CD4-positive, alpha-beta T cell treated with Interleukin-15 for 4 hours (primary cell): ENCODE measurements at places on chromosomes 4 and X.

GRCh38 chr4:95084584-95084983 is 326.8 kb downstream of the BMPR1B start:
- no peak for DNase-seq

- DNase-seq, result no peak
Observed at GRCh38 chrX:13165266-13166189, 121.1 kb upstream of the FAM9C start.

DNA sequence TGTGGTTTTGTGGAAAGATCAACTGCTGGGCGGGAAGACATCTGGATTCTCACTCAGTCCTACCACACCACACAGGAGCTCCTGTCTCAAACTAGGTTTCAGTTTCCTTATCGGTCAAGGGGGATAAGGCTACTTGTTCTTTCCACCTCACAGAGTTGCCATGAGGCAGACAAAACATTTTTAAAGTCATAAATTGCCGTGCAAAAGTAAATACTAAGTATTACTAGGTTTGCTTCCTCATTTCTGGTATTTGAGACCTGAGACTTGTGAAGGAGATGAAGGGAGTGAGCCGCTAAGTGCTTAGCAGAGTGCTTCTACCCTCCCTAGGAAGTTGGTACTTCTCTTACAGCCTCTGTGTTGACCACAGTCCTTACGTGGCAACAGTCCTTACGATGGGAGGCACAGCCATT is 1.5 kb downstream of the LAP3 start:
- DNase-seq, result peak; percentile 16

DNA sequence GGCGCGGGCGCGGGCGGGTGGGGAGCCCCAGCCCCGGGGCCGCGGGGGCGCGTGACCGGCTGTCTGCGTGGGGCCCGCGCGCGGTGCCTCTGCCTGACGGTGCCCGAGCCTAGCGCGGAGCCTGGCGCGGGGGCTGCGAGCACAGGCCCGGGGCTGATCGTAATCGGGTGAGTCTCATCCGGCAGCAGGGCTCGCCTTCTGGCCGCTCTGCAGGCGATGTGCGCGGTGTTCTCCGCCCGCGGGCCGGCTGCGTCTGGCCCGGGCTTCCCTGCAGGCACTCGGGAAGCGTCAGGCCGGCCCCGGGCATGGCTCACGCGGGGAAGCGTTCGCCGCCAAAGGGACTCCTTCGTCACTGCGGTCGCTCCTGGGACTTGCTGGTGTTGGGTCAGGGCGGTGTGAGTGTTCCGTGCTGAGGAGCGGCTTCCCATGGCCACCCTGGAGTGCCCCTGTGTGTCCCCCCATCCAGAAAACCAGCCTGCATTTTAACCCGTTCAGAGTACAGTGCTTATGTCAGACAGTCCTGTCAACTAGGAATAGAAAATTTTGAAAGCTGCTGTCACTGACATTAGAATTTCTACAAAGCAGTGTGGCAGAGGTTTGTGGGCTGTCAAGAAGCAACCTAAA is 40.6 kb downstream of the FAM149A start:
- DNase-seq, result no peak

GRCh38 chrX:139600105-139600504 is 69.6 kb downstream of the F9 start:
- DNase-seq, result no peak

DNA sequence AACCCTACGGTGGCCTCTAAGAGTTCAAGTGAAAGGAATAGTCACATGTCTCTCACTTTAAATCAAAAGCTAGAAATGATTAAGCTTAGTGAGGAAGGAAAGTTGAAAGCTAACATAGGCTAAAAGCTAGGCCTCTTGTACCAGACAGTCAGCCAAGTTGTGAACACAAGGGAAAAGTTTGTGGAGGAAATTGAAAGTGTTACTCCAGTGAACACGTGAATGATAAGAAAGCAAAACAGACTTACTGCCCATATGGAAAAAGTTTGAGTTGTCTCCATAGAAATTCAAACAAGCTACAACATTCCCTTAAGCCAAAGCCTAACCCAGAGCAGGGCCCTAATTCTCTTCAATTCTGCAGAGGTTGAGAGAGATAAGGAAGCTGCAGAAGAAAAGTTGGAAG is 51.5 kb upstream of the RAB9B start:
- no peak for DNase-seq

DNA sequence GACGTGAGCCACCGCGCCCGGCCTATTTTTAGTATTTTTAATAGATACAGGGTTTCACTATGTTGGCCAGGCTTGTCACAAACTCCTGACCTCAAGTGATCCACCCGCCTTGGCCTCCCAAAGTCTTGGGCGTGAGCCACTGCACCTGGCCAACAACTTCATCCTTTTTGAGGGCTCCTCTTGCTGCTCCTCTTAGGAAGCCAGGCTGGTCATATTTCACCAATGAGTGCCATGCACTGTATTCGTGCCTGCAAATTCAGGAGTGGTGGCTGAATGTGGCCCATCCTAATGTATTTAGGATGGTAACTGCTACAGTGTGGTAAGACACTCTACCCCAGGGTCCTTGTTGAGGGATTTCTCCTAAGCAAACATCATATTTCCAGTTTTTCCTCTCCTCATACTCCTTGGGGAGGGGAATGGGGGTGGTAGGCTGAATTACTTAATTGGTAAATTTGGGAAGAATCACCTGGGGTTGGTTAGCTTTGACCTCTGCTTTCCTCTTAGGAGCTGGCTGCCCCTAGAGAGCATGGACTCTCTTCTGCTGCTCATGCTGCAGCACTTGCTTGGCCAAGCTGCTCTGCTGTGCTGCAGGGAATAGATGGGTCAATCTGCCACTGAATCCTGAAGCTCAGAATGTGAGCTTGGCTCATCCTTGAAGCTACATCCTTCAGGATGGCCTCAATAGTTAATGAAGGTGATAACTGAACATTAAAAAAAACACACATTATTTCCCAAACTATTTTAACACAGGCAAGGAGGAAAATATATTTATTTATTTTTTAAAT is 167.4 kb downstream of the HS3ST1 start:
- no peak for DNase-seq

DNA sequence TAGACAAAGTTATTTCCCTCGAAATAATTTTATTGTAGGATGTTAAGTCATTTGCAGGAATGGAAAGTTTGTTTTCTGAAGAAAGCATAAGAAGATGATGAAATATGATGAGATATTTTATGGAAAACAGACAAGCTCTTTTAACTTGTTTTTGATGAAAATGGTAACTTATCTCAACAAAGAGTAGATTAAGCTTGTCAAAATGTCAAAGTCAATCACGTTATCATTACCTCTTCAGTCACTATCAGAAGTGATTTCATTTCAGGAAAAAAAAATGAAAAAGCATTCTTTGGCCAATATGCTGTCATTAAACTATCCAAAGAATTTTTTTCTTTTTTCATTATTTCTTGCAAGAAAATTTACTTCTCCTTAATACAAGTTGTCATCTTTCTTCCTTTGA is 221.0 kb upstream of the ANKRD50 start:
- DNase-seq, result no peak

DNA sequence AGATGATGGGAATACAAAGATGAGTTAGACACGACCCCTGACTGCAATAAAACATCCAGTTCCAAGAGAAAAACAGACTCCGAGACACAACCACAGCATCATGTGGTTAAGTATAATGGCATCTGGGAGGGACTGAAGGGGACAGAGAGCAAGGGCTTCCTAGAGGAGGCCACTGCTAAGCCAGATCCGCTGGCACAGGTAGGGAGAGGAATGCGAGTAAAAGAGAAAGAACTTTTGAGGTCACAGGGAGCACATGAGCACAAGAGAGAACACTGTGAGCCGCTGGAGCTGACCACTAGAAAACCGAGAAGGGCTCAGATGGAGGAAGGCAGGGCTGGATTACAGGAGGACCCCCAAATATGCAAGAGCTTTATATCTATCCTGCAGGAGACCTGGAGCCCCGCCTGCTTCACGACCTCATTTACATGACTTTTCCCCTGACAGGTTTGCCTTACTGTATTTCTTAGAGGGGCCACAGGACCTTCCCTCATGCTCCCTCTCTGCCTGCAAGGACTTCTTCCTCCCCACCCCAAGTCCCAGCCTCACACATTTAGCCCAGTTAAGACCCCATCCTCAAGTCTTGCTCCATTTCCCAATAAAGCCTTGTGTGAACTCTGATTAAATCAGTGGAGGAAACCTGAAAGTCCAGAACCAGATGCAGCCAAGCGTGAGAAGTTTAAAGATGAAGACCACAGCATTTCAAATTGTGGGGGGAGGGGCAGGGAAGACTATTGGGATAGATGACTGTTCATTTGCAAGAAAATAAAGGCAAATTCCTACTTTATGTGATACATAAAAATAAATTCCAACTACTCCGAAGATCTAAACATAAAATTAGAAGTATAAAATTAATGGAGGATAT is 29.6 kb downstream of the MFAP3L start:
- no peak for DNase-seq

DNA sequence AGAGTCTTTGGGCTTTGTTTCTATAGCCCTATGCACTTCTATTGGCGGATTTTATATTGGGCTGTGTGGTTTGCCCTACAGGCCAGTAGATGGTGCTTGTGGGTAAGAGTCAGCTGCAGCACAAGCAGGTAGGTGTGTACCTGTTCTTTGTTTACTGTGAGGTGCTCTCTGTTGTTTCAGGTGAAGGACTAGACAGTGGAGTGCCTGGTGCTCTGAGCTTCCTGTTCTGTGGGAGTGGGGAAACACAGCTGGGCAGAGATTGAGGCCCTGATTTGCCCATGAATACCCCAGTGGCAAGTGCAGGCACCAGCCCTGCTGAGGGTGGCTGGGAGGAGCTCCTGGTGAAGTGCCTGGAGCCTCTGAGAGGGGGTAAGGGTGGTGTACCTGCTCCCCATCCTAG is 26.3 kb upstream of the UCP1 start:
- DNase-seq, result no peak

DNA sequence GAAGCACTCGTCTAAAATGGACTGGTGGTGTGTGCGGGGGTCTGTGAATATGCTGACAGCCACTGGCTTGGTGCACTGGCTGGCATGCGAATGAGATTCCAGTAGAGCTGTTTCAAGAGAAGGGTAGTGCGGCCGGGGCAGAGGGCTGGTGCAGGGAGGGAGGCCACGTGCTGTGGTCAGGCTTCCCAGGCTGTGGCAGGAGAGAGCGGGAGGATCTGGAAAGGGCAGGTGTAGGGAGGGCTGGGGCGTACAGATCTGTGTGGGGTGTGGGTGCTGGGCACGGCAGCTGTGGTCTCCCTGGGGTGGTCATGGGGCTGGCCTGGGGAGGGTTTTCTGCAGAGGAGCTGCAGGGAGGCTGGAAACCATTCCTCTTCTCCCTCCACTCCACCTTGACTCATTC is 30.2 kb downstream of the SORCS2 start:
- DNase-seq, result no peak

DNA sequence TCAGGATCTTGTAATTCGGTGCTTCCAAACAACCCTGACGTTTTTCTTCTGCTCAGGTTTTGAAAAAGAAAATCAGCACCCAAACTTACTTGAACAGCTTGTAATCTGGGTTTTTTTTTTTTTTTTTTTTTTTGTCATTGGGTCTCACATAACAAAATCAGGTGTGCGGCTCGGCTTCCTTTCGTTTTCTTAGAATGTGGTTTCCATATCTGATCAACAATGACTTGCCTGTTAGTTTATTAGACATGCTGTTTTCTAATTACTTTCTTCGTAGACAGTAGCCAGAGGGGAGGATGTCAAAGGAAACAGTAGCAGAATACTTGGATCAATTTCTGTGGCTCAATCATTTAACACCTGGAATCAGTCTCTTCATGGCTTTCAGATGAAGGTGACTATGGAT is 890 bp upstream of the FREM3 start:
- peak; percentile 11 for DNase-seq

DNA sequence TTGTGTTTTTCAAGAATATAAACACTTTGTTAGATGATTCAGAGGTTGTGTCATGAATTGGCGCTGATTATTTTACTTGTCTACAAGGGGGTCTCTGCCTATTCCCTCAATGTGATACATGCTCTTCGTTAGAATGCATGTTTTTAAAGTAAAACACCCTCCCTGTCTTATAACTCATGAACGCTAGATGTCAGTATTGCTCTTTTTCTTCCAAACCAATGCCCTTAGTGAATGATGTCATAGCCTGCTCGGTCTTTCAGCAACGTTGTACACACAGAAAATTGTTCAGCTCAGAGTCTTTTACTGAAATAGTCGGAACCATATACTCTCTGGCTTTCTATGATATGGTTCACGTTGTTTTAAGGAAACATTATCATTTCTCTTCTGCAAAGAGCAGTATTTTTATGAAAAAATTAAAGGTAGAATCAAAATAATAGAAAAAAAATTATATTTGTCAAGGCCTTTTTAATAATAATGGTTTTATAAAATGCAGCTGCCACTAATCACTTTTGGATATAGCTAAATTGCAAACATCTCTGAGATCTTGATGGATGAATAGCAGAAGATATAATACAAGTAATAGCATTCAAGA is 292.9 kb downstream of the TLL1 start:
- DNase-seq, result peak; percentile 43

- no peak for DNase-seq
Observed at GRCh38 chr4:69849969-69850368, 10.0 kb downstream of the SULT1E1 start.

DNA sequence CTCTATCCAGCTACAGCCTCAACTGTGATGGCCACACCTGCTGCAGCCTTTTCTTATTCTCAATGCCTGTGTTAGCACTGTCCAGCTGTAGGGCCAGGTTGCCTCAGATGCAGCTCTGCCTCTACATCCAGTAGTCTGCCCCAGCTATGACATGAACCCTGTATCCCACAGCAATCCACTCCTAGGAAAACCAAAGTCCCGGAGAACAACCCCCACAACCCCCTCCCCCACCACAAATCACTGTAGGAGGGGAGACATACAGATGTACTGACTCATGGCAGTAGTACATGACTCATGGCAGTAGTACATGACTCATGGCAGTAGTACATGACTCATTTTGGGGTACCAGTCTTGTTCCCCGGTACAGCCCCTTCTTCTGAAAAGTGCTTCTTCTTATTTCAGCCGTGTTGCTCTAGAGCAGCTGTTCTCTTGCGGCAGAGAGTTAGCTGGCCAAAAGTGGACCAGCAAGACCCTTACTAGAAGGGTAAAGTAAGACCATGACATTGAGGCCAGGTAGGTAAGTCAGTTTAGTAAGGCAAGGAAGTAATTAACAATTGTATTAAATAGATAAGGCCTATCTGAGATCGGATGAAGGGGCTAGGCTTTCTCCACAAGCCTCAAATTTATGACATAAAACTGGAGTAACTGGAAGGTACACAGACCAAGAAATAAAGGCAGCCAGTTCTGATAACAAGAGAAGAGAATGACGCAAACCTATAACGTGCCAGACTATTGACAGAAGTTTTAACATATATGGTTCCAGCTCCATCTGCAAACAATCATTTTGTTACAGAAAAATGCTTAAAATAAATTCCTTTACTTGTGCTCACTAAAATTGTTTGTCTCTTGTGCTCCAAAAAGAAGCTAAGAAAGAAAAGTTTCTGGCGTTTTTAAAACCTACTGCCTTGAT is 221.4 kb downstream of the TACR3 start:
- DNase-seq, result no peak

GRCh38 chrX:134718105-134718965 is 60.1 kb upstream of the PLAC1 start:
- no peak for DNase-seq

GRCh38 chr4:170391066-170391740 is 301.4 kb upstream of the AADAT start:
- no peak for DNase-seq
